NCI-H82 (cell line): ENCODE measurements at places on chromosomes 6 and 20.

DNA sequence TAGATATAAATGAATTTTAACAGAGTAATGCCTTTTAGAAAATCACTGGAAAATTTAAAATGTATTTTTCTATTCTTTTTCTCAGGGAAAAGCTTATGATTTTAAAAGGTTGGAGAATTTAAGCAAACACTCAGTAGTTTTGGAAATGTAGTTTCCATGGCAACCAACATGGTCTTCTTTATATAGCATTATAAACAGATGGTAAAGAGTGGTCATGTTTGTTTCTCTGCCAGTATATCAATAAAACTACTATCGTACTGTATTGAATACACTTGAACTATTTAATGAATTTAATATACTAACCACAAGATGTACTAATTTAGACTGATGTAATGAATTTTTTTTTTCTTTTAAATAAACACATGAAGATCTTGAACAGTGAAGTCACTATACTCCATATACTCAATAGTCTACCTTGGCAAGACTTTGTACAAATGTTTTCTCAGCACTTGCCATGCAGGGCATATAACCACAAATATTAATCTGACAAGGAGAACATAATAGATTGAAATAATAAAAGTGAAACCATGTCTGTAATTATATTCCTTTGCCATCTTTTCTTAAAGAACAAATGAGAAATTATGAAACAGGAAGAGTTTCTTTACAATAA lies 105.5 kb downstream of the PDSS2 start:
- DNase-seq, result no peak

- DNase-seq, result no peak
Observed at GRCh38 chr20:20604357-20604756, 108.1 kb downstream of the RALGAPA2 start.

GRCh38 chr6:225121-225721 lies 67.1 kb upstream of the DUSP22 start:
- no peak for DNase-seq

DNA sequence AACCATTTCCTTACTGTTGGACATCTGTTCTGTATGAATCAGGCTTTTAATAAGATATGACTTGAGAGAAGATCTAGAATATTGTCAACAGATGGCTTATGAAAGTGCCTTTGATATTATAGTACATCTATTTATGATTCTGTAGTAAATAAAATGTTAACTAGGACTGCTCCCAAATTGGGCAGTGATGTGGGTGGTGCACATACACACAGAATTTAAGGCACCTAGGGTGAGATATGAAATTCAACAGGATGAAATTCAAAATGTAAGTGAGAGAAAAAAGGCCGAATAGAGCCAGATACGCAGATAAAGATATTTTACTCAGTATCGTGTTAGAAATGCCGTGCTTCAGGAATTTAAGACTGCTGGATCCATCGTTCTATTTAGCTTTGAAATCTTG lies 26.3 kb downstream of the FAM50B start:
- no peak for DNase-seq

GRCh38 chr6:151005896-151006632 lies 140.6 kb downstream of the MTHFD1L start:
- no peak for DNase-seq

- no peak for DNase-seq
Observed at GRCh38 chr6:149915970-149916865, 6.7 kb downstream of the RAET1G start.

DNA sequence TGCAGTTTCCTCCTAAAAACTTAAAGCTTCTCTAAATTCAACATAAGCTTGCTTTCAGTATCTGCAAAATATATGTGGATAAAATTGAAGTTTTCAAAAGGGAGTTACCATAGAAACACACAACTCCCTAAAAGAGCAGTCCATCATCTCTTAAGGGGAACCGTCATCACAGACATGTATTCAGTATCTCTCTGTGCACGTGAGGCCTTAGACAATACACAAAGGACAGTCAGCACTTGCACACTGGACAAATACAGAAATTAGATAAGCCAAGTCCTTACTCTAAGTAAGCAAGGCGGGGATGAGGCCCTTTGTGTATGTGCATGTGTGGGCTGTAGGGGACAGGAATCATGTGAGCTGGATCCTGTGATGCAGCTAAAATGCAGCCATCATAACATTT lies 136.6 kb downstream of the BACH2 start:
- DNase-seq, result peak; percentile 24

DNA sequence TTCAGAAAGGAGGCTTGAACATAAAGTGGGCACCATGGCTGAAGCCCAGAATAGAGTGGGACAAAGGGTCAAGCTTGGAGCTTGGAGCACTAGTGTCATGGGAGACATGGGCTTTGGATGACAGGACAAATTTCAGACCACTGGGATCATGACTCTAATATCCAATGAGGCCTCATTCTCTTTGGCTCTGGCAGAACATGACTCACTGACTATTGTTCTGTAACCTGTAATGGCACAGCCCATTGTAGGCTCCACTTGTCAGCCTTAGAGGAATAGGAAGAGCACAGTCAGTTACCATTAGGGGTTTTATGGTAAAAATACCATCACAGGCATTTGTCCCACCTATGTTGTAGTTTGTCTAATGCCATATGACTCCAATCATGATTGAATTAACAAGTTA lies 34.0 kb upstream of the MMS22L start:
- peak; percentile 20 for DNase-seq

GRCh38 chr6:111243095-111243494 lies 155.8 kb downstream of the SLC16A10 start:
- no peak for DNase-seq

GRCh38 chr6:154350293-154350692 lies 6.3 kb downstream of the IPCEF1 start:
- DNase-seq, result no peak

- no peak for DNase-seq
Observed at GRCh38 chr6:52493669-52494068, 73.5 kb downstream of the EFHC1 start.

DNA sequence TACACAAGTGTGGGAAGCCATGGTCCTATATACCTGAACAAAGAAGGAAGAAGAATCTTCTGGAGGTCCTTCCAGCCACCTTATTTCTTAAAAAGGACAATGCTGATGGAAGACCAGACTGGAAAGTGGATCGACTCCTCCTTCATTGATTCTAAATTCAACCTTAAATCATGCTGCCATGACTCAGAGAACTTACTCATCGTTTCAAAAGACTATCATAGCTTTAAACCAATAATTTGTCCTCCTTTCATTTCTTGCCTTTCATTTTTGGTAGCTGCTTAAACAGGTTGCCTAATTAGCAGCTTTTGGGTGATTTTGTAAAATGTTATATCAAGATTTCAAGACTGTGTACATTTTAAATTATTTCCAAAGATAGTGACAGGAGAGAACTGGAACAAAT lies 60.8 kb downstream of the RTN4IP1 start:
- no peak for DNase-seq

DNA sequence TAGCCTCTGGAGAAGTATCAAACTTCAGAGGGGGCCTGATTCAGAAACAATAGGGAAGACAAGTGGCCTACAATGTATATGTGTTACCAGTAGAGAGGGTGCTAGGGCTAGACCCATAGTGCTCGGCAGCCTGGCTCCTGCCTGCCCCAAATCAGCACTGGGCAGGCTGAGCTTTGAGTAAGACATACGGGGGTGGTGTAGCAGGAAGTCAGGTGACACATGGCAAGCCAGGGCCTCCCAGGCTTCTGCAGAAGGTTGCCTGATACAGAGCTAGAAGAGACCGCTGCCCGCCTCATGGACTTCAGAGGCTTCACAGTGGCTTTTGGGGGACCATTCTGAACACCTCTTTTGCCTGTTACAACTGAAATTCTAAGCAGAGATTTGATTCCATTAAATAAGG lies 43.4 kb downstream of the RALY start:
- no peak for DNase-seq

DNA sequence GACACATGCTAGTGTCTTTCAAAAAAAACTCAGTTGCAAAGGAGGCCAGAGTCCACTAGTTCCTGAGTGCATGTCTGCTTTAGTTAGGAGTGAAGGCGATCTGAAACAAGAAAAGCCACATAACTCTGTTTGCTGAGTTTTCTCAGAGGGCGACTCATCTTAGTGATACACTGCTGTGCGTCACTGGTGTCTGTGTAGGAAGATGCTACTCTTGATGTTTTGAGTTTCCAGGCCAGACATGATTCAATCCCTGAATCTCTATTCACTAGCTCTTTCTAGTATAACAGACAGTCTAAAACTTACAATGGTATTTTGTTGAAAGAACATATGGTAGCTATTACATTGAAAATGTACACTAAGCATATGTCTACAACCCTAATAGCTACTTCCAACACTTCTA lies 60.9 kb downstream of the GFRAL start:
- no peak for DNase-seq

GRCh38 chr20:34595377-34596184 lies 37.1 kb downstream of the MAP1LC3A start:
- no peak for DNase-seq

DNA sequence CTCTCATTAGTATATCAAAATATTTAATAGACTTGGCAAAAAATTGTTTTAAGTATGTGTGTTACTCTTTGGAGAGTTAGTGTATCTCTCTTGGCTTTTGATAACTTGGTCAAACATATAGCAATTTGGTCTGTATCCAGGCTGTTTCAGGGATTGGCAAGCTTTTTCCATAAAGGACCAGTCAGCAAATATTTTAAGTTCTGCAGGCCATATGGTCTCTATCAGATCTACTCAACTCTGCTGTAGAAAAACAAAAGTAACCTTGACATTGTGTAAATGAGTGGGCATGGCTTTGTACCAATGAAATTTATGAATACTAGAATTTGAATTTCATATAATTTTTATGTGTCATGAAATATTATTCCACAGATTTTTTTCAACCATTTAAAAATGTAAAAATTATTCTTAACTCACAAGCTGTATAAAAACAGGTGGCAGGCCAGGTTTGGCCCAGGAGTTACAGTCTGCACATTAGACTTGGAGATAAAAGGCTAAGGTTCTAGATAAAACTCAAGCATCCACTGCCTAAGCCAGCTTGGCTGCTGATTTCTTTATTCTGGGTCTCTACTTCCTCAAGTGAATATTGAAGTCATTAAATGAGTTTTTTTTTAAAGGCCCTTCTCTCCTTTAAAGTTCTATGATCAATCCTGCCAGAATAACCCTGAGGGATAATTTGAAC lies 13.7 kb downstream of the GSTA4 start:
- DNase-seq, result no peak

DNA sequence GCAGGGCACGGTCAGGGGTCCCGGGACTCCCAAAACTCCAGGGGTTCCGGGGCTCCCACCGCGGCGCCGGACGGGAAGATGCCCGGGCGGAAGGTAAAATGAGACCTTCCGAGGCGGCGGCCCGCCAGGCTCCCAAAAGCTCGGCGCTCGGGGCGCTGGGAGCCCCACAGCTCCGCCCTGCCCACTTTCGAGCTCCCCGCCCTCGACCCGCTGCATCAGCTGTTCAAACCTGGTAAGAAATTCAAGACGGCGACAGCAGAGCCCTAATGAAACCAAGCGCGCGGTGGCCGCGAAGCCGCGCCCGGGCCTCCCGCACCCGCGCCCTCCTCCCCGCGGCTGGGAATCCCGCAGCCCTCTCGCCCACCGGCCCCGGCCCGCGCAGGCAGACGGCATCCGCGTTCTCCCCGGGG lies 369 bp downstream of the SLC4A11 start:
- DNase-seq, result peak; percentile 25

- DNase-seq, result no peak
Observed at GRCh38 chr20:53183181-53183580, 211.0 kb downstream of the TSHZ2 start.

DNA sequence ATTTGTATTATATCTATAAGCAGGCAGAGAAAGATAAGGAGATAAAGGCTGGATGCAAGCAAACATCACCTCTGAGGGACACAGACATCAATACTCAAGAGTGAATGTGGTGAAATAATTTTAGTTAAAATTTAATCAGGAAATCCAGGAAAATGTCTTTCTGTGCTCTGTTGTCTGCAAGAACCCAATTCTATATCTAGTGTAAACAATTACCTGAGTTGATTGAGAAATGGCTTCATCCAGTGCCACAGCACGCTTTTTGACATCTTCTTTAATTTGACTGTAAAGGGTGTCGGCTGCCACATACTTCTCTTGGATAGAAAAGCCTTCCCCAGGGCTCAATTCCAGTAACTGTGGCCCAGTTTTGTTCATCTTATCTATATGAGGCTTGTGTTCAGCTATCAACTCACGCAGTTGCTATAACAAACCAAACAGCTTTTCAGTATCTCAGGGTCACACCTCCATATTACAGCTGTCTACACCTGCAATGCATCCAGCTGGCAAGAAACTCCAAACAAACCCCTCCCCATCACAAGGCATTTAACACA lies 131.6 kb downstream of the DST start:
- DNase-seq, result no peak

DNA sequence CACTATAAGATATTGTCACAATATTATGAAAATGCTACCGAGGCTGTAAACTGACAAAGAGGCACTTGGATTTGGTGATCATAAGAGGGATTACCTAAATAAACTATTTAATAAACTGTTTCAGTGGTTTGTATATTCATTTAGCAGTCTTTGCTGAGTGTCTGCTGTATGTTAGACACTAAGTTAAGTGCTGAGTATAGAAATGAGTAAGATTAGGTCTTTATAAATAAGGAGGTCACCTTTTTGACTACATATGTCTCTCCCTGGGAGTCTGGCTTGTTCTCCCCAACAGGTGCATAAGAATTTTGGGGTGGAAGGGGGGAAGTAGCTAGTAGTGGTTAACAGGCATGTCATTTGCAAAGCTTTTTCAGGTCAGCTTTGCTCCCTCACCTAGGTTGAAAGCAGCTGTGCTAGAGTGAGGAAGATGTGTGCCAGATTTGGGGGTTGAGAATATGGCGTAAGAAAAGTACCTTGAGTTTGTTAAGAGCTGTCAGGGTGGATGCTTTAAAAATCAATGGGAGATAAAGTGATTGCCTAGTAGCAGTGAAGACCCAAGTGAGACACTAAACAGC lies 246.3 kb downstream of the ZFAND3 start:
- DNase-seq, result no peak

- DNase-seq, result no peak
Observed at GRCh38 chr20:54608039-54608745, 132.8 kb downstream of the DOK5 start.

DNA sequence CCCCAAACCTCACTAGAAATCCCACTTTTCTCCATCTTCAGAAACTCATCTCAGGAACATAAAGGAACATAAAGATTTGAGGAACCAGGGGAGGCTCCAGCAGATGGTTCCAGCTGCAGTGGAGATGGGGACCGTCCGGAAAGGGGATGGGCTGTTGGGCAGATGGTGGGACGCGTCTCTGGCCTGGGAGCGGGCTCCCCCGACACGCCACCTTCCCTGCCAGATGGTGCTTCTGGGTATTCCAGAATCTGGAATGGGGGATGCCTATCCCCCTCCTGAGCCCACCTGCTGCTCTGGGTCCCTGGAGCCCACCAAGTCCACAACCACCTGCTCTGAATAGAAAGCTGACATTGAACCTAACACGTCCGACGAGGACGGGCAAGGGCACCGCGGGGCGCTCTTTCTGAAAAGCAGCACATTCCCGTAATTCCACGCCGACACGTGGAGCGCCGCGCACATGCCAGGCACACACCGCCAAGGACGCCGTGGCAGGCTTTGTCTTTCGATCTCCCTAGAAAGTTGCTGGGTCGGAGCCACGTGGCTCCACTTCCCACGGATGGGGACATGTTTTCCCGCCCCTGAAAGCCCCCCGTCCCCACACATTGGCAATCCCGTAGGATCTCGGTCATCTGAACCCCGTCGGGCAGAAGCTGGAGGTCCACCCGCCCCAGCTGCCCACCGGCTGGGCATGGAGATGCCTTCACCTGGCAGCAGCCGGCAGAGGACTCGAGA lies 27.3 kb downstream of the SLC2A4RG start:
- DNase-seq, result peak; percentile 39
